Mesothelial cell of epicardium (in vitro differentiated cells): ENCODE measurements at places on chromosomes 5 and 9. TPM values are rescaled to one million over a fixed set of nuclear protein-coding genes. Genes with fewer than 3 reads are reported as not detected.
A peak's percentile ranks its signal among the peaks of the same experiment; 100 is the strongest.

GRCh38 chr5:136285096-136285855, 80.1 kb downstream of the TRPC7 start:
- H3K36me3 ChIP-seq = no peaks in the 10 kb centered on the region
- DNase-seq = no peak
- no peak overlapping the region for H3K4me3 ChIP-seq
- H3K4me1 ChIP-seq = no peaks in the 10 kb centered on the region
- H3K27me3 ChIP-seq = peaks cover 34% of the 10 kb centered on the region

DNA sequence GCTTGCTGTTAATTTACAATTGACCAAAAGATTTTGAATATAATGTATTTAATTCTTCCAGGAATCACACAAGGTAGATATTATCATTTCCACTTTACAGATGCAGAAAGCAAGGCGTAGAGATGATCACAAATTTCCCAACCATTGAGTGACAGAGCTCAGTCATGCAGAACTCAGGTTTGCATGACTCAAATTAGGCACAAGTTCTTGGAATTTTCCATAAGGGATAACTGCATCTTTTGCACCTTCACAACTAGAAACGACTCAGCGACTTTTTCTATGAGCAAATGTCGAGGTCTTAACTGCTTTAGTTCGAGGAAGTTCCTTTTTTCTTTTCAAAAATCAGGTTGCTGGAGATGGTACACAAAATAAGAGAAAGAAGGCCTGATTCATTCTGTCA, 265.5 kb upstream of the PAPPA start:
- DNase-seq = no peak
- H3K4me1 ChIP-seq = no peaks in the 10 kb centered on the region
- peaks cover 5% of the 10 kb centered on the region for H3K36me3 ChIP-seq
- H3K4me3 ChIP-seq = no peak overlapping the region
- no peaks in the 10 kb centered on the region for H3K27me3 ChIP-seq

The SLC36A3 gene
- total RNA-seq = not detected in 3 replicates

The SELENOP gene
- total RNA-seq = 84.5 to 95.8 TPM (median 86.9 TPM) in 3 replicates

- H3K27me3 ChIP-seq = no peaks in the 10 kb centered on the region
- no peak overlapping the region for H3K4me3 ChIP-seq
- H3K36me3 ChIP-seq = peaks cover 18% of the 10 kb centered on the region
- DNase-seq = no peak
These were observed 57.0 kb downstream of the SHB start for GRCh38 chr9:38011991-38012390.

- no peak for DNase-seq
- H3K27me3 ChIP-seq = peaks cover 23% of the 10 kb centered on the region
- no peak overlapping the region for H3K27ac ChIP-seq
- no peaks in the 10 kb centered on the region for H3K36me3 ChIP-seq
- peaks cover 8% of the 10 kb centered on the region for H3K4me1 ChIP-seq
- H3K4me3 ChIP-seq = no peak overlapping the region
These were observed 25.1 kb downstream of the ARHGAP26 start for GRCh38 chr5:142795251-142795650.

GRCh38 chr5:181281984-181282316, 21.0 kb upstream of the TRIM52 start:
- no peak overlapping the region for H3K27ac ChIP-seq
- H3K4me1 ChIP-seq = peaks cover 7% of the 10 kb centered on the region
- H3K36me3 ChIP-seq = no peaks in the 10 kb centered on the region
- DNase-seq = no peak

- no peak for DNase-seq
- H3K36me3 ChIP-seq = no peaks in the 10 kb centered on the region
- H3K4me3 ChIP-seq = peak overlapping the region; percentile 62
- H3K27ac ChIP-seq = no peak overlapping the region
These were observed 200 bp downstream of the NPR3 start for GRCh38 chr5:32711362-32711680.

The SPATA31A6 gene
- total RNA-seq = not detected in 3 replicates

The C5orf34 gene
- total RNA-seq = 3.3 to 5.5 TPM (median 4.1 TPM) in 3 replicates

- no peak overlapping the region for H3K27ac ChIP-seq
- no peak overlapping the region for H3K4me3 ChIP-seq
- H3K4me1 ChIP-seq = peaks cover 28% of the 10 kb centered on the region
- no peaks in the 10 kb centered on the region for H3K27me3 ChIP-seq
- H3K36me3 ChIP-seq = no peaks in the 10 kb centered on the region
These were observed 17.4 kb upstream of the CEP120 start for GRCh38 chr5:123440456-123441181.

The SIT1 gene
- not detected in 3 replicates for total RNA-seq

GRCh38 chr5:173745557-173745956, 129.1 kb upstream of the BOD1 start:
- H3K27ac ChIP-seq = peak overlapping the region; percentile 25
- H3K27me3 ChIP-seq = no peaks in the 10 kb centered on the region
- peaks cover 32% of the 10 kb centered on the region for H3K4me1 ChIP-seq
- no peak for DNase-seq
- H3K4me3 ChIP-seq = no peak overlapping the region

GRCh38 chr5:137624786-137625349, 111.0 kb downstream of the KLHL3 start:
- peaks cover 2% of the 10 kb centered on the region for H3K4me1 ChIP-seq
- no peak overlapping the region for H3K27ac ChIP-seq
- no peaks in the 10 kb centered on the region for H3K27me3 ChIP-seq
- no peaks in the 10 kb centered on the region for H3K36me3 ChIP-seq
- no peak overlapping the region for H3K4me3 ChIP-seq

The SV2C gene
- total RNA-seq = 0.02 to 0.18 TPM (median 0.05 TPM) in 3 replicates

GRCh38 chr9:89059925-89060506, 68.7 kb downstream of the S1PR3 start:
- no peaks in the 10 kb centered on the region for H3K4me1 ChIP-seq
- no peaks in the 10 kb centered on the region for H3K27me3 ChIP-seq
- H3K36me3 ChIP-seq = no peaks in the 10 kb centered on the region
- H3K27ac ChIP-seq = no peak overlapping the region
- DNase-seq = no peak

- H3K4me1 ChIP-seq = no peaks in the 10 kb centered on the region
- no peak overlapping the region for H3K27ac ChIP-seq
- no peak for DNase-seq
- peaks cover 39% of the 10 kb centered on the region for H3K36me3 ChIP-seq
- no peak overlapping the region for H3K4me3 ChIP-seq
- H3K27me3 ChIP-seq = no peaks in the 10 kb centered on the region
These were observed 115.8 kb downstream of the ERCC6L2 start for GRCh38 chr9:95991326-95991725.

- H3K4me3 ChIP-seq = no peak overlapping the region
- no peak for DNase-seq
- peaks cover 4% of the 10 kb centered on the region for H3K27me3 ChIP-seq
- no peaks in the 10 kb centered on the region for H3K36me3 ChIP-seq
- no peaks in the 10 kb centered on the region for H3K4me1 ChIP-seq
- no peak overlapping the region for H3K27ac ChIP-seq
These were observed 234.9 kb upstream of the RIOK2 start for GRCh38 chr5:97417986-97418385.

DNA sequence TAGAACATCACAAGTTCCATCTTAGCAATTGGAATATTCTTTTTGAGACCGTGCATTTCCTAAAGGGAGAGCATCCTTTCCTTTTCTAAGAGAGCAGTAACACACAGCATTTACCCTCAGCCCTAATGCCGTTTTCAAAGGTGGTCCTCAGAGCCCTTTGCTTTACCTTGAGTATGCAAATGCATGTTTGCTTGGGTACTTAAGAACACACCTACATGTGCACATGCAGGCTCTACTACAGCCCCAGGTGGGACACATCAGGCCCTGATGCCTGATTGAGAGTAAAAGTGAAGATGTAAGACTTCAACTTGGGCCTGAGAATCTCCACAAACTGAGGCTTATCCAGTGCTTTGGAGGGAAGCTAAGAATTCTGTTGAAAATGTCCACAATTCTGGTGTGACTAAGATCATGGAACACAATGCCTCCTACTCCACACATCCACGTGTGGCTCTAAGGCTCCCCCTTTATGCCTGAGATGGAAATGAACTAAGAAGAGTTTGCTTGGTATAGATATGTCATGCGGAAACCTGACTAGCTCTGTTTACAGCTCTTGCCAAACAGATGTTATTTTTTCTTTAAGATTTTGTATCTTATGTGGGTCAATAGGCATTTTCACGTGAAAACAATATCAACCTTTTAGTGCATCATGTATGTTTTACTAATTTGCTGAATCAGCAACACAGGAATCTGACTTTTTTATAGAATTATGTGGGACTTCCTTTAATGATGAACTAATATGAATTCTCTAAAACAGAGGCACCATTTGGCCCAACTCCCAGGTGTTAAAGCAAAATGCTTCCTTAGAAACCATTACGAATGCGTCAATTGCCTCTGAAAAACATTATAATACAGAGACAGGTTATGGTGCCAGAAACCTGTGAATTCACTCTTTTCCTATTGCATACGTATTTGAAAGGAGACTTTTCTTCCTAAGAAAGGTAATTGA, 48.9 kb upstream of the SLC2A8 start:
- no peaks in the 10 kb centered on the region for H3K27me3 ChIP-seq
- H3K4me3 ChIP-seq = no peak overlapping the region
- H3K36me3 ChIP-seq = peaks cover 16% of the 10 kb centered on the region
- no peak overlapping the region for H3K27ac ChIP-seq
- no peak for DNase-seq

The CYLC2 gene
- total RNA-seq = not detected in 3 replicates

The GGTA1 gene
- 0.22 TPM in 1 of 3 replicates, not detected in the others for total RNA-seq

DNA sequence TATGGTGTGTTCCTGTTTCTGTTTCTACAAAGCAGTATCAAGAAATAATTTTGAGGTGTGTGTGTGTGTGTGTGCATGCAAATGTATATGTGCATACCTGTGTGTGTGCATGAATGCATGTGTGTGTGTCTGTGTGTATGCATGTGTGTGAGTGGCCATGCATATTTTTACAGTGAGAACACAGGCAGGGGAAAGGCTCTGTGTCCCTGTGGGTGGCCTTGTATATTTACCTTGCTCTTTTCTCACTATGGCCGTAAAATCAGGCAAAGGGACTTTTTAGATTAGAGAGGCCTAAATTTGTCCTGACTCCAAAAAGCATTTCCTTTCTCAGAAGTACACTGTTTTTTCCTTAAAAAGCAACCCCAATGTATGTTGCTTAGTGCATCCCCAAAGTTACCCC, 293.4 kb downstream of the MARCHF11 start:
- peak overlapping the region; percentile 32 for H3K27ac ChIP-seq
- no peak overlapping the region for H3K4me3 ChIP-seq
- peaks cover 9% of the 10 kb centered on the region for H3K36me3 ChIP-seq
- H3K4me1 ChIP-seq = peaks cover 12% of the 10 kb centered on the region

- no peak overlapping the region for H3K27ac ChIP-seq
- DNase-seq = no peak
- H3K27me3 ChIP-seq = peaks cover 33% of the 10 kb centered on the region
- no peak overlapping the region for H3K4me3 ChIP-seq
- H3K36me3 ChIP-seq = no peaks in the 10 kb centered on the region
- peaks cover 3% of the 10 kb centered on the region for H3K4me1 ChIP-seq
These were observed 85.9 kb upstream of the HTR4 start for GRCh38 chr5:148740079-148740858.

DNA sequence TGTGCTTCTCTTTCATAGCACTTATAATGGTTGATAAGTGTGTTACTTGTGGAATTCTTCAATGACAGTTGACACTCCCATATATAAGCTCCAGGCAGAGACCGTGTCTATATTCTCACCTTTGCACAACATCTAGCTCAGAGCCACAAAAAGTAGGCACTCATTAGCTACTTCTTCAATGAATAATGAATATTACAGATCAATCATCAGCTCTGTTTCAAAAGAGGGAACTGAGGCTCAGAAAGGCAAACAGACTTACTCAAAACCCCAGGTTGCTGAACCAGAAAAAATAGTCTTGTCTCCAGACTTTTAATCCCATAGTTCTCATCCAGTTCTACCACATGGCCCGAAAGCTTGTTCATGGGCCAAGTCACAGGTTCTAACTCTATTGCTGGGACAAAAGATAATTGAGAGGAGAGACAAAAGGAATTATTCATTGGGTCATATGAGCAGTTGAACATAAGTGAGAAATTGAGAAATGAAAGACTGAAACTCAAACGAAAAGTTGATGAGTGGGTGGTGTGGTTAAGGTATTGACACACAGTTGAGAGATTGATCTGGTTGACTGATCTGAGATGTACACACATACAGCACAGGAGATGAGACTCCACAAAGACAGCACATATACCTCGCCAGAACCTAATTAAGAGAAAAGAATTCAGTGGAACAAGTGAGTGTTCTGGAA, 381.6 kb downstream of the EFNA5 start:
- no peak overlapping the region for H3K27ac ChIP-seq
- H3K4me1 ChIP-seq = peaks cover 45% of the 10 kb centered on the region
- DNase-seq = no peak
- H3K27me3 ChIP-seq = no peaks in the 10 kb centered on the region

- H3K4me1 ChIP-seq = peaks cover 43% of the 10 kb centered on the region
- no peaks in the 10 kb centered on the region for H3K36me3 ChIP-seq
- peak overlapping the region; percentile 39 for H3K4me3 ChIP-seq
- no peak for DNase-seq
These were observed 86.0 kb downstream of the BRINP1 start for GRCh38 chr9:119283078-119283794.

DNA sequence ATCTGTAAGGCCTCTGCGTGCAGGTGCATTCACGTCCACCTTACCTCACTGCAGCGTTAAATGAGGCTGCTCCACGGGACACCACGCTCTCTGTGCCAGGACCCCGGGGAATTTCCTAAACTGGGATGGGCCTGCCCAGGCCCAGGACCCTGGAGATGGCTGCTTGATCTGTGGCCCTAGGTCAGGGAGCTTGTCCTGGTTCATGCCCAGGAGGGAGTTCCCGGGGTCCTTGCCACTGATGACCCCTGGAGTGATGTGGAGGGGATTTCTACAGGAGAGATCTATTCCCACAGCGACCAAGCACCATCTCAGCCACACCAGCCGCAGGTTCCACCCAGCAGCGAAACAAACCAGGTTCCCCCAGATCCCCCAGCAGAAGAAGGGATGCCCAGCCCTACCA, 3.5 kb downstream of the OR2V1 start:
- no peak overlapping the region for H3K27ac ChIP-seq
- no peaks in the 10 kb centered on the region for H3K36me3 ChIP-seq
- H3K4me3 ChIP-seq = no peak overlapping the region
- peaks cover 89% of the 10 kb centered on the region for H3K27me3 ChIP-seq

GRCh38 chr5:160221082-160221481, 8.2 kb upstream of the FABP6 start:
- no peaks in the 10 kb centered on the region for H3K27me3 ChIP-seq
- no peak for DNase-seq
- no peak overlapping the region for H3K4me3 ChIP-seq
- H3K36me3 ChIP-seq = no peaks in the 10 kb centered on the region
- H3K4me1 ChIP-seq = no peaks in the 10 kb centered on the region
- H3K27ac ChIP-seq = no peak overlapping the region

- DNase-seq = no peak
- no peaks in the 10 kb centered on the region for H3K36me3 ChIP-seq
- H3K4me1 ChIP-seq = peaks cover 5% of the 10 kb centered on the region
- H3K4me3 ChIP-seq = no peak overlapping the region
- no peaks in the 10 kb centered on the region for H3K27me3 ChIP-seq
- no peak overlapping the region for H3K27ac ChIP-seq
These were observed 39.4 kb downstream of the ALG2 start for GRCh38 chr9:99182356-99182755.
